ENCODE measurements at places on chromosomes 6 and 20.

- DNase-seq, result no peak
These were observed 8.1 kb downstream of the TREML4 start for GRCh38 chr6:41236276-41236675.

GRCh38 chr6:130132286-130132701 lies 90.5 kb downstream of the SAMD3 start:
- DNase-seq, result peak; percentile 26

DNA sequence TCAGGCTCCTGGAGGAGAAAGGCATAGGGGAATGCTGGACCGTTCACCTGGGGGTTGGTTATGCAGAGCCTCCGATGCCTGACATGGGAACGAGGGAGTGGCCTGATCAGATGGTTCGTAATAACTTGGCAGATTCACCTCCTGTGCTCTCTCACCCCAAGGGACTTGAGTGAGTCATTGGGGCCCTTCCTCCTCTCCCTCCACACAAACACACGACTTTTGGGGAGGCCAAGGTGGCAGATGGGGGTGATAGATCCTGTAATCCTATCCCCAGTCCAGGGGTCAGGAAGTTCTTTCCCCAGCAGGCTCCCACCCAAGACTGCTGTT lies 45.6 kb upstream of the ARFGEF2 start:
- DNase-seq, result no peak

DNA sequence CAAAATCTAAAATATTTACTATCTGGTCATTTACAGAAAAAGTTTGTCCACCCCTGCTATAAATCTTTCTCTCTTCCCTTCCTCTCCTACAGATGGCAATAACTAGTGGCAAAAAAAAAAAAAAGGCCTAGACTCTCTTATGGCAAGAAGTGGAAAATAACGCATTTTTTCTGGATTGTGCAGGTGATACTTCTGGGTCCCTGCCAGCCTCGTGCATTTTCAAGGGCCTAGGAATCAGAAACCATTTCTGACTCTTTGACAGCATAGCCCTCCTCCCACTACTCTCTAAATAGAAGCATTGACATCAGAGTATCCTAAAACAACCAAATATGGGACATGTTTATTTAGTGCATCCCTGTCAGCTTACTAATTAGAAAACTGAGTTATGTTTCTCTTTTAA lies 251.0 kb downstream of the KHDC1L start:
- DNase-seq, result no peak

All from CD4-positive, alpha-beta T cell (primary cell).